ENCODE measurements at places on chromosomes 2 and 18.

DNA sequence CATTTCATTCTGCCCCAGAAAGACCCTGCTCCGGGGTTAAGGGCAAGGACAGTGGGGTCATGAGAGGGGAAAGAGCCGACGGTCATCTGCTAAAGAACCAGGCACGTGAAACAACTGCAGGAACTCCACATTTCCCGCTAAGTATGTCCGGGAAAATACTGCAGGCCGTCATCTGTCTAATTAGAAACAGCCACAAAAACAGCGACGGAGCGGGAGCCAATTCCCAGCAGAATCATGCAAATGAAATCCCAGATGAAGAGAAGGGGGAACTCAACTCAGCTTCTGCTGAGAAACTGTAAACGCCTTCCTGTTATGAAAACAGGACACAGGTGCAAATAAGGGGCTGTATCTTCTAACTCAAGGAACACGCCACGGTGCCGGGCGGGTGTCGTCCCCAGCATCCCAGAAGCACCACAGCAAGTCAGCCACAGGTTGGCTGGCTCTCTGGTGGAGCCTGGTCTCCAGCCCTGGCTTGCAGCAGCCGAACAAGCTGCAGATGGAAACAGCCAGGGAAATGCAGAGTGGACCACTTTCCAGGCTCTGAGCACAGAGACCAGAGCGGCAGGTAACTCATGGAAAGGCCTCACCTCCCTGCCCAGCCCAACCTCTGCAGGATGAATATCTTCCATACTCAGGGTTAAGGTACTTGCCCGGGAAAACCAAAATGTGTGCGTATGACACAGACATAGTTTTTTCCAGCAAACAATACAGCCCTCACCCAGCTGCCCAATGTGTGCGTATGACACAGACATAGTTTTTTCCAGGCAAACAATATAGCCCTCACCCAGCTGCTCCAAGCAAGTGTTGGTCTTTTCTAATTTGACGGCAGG lies 28.9 kb downstream of the PXDN start:
- no peak for DNase-seq

DNA sequence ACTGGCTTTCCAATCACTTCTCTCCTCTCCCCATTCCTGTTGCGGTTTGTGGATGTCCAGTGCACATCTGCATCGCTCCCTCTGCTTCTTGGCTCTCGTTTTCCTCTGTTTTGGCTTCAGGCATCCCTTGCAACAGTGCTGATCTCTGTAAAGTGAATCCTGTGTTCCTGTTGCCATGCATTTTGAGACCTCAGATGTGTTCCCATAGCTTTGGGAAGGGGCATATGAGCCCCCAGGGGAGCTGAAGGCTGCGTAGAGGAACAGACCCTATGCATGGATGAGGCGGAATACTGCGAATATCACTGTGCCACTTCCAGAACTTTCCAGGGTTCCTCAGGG lies 168.4 kb upstream of the HAAO start:
- no peak for DNase-seq

DNA sequence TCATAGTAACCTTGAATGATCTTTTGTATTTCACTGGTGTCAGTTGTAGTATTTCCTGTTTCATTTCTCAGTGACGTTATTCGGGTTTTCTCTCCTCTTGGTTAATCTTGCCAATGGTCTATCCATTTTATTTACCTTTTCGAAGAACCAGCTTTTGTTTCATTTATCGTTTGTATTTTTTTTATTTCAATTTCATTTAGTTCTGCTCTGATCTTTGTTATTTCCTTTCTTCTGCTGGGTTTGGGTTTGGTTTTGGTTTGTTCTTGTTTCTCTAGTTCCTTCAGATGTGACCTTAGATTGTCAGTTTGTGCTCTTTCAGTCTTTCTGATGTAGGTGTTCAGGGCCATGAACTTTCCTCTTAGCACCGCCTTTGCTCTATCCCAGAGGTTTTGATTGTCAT lies 36.7 kb downstream of the SP140 start:
- no peak for DNase-seq

GRCh38 chr18:55862693-55863390 lies 274.9 kb upstream of the TCF4 start:
- no peak for DNase-seq

- DNase-seq = no peak
These were observed 699.7 kb upstream of the ZNF804A start for GRCh38 chr2:183898641-183899040.

GRCh38 chr2:189293164-189293563 lies 113.6 kb upstream of the COL5A2 start:
- no peak for DNase-seq

DNA sequence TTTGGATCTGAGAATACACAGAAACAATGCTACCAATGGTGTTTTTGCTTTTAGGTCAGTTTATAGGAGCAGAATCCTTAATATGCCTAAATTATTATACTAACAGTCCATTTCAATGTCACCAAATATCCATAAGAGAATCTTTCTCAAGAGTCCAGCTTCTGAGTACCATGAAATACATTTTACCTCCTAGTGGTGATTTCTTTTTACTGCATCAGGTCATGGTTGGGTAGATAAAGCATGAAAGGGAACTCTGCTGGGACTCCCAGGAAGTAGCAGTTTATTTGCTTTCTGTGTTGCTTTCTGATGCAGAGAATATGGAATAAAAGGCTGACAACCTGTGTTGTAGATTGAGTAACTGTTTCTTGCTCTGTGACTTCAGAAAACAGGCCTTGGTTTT lies 115.6 kb downstream of the PPP1R1C start:
- DNase-seq = no peak

- DNase-seq = no peak
These were observed 209.3 kb downstream of the EIPR1 start for GRCh38 chr2:3168230-3168891.

DNA sequence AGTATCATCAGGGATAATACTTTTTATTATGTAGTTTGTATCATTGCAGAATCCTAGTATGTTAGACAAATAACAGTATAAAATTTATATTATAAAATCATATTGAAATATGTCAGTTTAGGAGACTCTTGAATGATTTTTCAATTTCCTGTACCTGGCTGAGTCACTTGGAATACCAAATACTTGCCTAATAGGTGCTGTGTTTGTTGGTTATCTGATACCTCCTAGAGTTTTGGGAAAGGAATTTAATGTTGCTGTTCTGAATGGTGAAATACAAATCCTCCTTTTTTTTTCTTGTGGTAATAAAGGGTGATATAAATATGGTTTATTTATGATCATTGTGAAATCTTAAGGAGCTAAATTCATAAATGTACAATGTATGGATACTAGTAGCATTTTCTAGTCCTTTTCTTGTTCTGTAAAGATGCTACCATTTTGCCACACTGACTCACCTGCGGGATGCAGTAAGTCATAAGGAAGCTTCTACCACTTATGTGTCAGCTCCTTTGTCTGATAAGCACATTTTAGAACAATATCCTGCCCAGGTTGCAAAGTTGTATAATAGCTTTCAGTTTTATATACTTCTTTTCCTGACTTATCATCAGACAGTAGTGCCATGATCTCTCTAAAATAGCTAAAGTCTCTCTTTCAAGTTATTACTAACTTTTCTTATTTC lies 465.5 kb downstream of the XIRP2 start:
- no peak for DNase-seq

DNA sequence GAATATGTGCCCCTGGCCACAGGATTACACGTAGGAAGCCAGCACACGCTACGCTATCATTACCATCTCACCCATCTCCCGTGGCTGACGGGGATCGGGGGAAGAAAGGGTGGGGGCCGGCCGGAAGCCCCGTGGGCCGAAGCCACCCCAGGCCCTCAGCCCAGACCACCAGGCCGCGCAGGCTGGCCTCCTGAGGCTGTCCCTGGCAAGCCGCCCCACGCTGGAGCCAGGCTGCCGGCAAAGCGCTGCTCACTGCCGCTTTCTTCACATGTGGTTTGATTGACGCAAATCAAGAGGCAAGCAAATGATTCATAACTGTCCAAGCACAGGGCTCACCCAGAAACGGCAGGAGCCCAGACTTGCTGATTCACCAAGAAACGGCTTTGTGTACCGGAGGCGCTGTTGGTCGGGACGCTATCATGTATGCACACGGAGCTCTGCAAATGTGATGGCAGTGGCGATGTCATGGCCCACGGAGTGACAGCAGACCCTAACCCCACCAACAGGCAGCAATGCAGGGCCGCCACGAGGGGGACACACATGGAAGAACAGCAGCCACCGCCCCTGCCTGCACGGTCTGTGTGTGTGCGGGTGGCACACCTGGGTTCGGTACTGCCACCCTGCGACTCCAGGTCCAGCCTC lies 125.7 kb downstream of the HDAC4 start:
- DNase-seq = peak; percentile 92

DNA sequence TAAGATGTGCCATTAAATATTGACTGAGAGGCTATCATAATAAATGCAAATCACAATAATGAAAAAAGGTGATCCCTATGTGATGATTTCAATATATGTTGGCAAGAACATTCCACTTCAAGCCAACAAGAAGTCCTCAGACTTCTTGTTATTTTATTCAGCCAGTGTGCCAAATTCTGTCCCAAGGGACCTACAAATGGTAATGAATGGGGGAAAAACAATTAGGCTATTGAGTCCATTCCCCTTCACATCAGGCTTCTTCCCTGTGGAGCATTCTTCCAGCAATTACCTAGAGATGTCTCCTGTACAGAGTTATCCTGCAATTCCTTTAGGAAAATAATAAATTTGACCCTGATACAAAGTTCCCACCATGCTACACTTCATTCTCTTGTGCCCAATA lies 144.4 kb downstream of the PIEZO2 start:
- DNase-seq = no peak

DNA sequence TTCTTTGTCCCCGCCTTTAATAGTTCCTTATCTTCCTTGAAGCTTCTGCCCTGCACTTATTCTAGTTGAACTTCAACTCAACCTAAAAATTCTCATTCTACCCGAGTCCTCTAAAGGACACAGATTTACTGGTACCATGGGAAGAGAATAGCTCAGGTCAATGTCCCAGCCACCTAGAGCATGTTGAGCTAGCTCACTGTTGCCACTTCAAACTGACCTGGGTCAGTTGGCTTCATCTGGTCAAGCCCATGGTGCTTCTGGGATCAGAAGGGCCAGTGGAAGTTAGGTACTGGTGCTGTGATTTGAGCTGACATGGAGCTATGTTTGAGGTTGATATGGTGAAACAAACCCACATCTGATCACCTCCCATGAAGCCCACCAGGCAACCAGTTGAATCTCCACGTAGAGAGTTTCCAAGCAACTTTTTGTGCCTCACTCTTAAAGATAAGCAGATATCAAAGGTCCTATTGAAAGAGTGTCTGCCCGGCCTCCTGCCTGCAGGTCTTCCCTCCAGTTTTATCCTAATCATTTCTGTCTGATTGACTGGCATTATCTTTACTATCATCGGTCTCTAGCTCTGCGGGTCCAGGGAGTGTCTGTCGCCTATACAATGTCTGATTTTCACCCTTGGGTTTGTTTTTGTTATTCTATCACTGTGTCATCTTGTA lies 17.2 kb downstream of the GREB1 start:
- DNase-seq = no peak

DNA sequence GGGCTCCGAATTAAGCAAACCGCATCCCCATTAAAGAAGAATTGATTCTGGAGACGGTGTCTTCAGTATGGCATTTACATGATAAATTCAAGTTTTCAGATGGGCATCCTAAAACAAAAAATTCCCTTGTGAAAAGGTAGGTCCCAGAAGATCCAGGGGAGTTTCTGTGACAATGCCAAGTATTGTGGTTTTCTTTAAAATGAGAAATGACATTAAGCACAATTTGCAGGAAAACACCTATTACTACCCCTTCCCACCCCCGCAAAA lies 689 bp upstream of the YWHAQ start:
- DNase-seq = peak; percentile 8

DNA sequence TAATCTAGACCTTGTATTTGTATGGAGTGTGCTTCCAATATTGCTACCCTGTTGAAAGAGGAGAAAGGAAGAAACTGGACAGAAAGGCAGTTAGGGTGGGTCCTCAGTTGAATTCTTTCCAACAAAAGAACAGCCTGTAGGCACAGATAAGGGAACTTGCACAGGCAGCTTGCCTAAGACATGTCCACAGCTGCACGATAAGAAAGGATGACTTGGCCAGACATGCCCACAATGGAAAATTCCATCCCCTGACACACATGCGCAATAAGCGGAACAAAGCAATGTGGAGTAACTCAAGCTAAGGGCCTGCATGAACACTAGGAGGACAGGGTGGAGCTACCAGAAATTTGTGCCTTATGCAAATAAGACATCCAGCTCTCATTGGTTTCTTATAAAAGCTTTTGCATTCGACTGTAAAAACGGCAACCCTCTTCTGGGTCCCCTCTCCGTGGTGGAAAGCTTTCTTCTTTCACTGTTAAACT lies 1084.7 kb upstream of the NXPH2 start:
- DNase-seq = no peak

GRCh38 chr2:231683292-231684235 lies 24.8 kb upstream of the PTMA start:
- no peak for DNase-seq

GRCh38 chr2:127721311-127721977 lies 20.1 kb downstream of the SFT2D3 start:
- DNase-seq = no peak

- peak; percentile 53 for DNase-seq
These were observed 758 bp downstream of the SCLY start for GRCh38 chr2:238061315-238062202.

GRCh38 chr18:74492259-74492658 lies 3.9 kb upstream of the CNDP2 start:
- DNase-seq = no peak

- DNase-seq = no peak
These were observed 27.4 kb downstream of the SRD5A2 start for GRCh38 chr2:31553362-31553761.

DNA sequence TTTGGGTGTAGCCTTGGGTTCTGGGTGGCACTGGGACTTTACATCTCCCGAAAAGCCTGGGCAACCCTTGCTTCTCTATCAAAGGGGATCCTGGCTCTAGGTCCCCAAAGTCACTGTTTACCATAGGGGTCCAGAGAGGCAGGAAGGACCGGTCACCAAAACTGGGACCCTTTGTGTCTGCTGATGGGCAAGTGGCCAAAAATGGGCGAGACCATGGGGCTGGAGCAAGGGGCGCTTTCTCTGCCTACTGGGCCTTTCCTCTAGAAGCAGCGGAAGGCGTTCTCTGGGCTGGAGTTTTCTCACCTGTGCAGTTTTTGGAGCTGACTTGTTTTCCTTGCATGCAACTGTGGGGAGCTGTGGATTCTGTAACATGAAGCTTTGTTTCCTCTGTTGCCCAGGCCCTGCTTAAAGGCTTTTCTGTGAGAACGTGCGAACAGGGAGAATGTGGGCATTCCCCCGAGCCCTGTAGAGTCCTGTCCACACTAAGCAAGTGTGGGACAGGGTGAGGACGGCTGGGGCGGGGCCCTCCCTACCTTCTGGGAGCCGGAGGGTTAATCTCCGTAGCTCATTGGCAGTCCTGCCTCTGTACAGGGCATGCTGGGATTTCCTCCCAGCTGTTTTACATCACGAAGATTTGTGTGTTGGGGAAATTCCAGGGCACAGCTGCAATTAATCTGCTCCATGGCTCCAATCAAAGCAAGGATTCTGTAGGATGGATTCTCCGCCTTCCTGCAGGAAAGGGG lies 50.2 kb downstream of the TGOLN2 start:
- no peak for DNase-seq

DNA sequence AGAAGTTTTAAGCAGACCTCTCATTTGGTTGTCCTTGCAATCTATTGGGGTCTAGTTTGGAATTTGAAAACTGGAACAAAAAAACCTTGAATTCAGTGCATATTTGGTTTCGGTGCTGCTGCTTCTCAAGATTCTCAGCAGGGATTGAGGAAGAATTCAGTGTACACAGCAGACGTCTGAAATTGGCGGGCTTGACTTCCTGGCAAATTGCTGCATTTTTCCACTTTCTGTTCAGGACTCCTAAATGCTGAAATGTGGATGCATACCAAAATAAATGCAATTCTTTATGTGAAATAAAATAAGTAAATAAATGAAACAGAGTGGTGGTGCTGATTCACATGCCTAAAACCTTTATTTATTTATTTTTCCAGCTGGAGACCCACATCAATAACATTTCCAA lies 332.4 kb upstream of the KYNU start:
- DNase-seq = no peak
